Stimulated activated CD4-positive, alpha-beta T cell treated with anti-CD3 and anti-CD28 coated beads, Interleukin-1b, Interleukin-23, amount 100 ng/mL, for 1 hour (primary cell): ENCODE measurements at places on chromosomes 4 and X.

DNA sequence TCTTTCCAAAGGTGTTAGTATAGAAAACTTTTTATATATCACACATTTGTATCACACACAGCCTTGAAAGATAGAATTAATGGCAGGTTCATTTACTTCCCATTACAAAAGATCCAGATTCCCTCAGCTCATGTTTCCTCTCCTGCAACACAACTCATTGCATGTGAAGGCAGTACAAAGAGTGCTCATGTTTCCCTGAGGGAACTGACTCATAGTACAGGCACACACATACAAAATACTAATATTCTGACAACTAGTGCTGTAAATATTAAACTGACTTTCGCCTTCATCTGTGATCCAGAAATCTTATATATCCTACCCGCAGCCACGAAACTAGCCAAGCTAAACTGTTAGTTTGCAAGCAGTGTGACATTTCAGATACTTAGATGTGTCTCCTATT lies 819.8 kb upstream of the PCDH7 start:
- DNase-seq = no peak

DNA sequence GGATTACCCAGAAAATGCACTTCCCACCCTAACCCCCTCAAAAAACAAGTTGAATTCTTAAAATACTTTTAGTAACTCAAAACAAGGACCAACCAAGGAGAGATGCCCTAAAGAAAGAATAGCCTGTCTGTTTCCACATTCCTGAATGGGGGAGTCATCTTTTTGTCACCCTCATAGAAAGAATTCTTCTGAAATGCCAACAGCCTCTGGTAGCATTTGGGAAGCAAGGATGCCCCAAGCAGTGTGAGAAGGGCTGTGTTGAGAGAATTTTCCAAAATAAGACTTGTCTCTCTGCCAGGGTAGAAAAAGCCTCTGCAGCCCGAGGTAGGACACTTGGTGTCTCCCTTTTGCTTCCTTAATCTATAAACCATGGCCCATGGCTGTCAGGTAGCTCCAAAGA lies 173.1 kb upstream of the VCX3A start:
- no peak for DNase-seq

DNA sequence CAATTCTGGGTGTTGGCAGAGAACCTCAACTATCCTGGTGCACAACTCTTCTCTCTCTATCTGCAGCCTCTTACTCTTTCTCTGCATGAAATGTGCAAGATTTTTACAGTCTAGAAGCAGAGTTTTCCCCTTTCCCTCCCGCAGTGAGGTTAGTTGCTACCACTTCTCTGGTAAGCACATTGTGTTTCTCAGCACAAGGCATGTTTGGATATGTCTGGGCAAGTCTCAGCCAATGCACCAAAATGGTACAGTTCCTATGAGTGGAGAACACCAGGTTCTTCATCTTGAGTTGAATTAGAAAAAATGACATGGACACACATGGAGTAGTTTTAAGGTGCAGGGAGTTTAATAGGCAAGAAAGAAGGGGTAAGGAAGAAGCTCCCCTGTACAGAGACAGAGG lies 187.0 kb downstream of the CCNG2 start:
- DNase-seq = no peak

DNA sequence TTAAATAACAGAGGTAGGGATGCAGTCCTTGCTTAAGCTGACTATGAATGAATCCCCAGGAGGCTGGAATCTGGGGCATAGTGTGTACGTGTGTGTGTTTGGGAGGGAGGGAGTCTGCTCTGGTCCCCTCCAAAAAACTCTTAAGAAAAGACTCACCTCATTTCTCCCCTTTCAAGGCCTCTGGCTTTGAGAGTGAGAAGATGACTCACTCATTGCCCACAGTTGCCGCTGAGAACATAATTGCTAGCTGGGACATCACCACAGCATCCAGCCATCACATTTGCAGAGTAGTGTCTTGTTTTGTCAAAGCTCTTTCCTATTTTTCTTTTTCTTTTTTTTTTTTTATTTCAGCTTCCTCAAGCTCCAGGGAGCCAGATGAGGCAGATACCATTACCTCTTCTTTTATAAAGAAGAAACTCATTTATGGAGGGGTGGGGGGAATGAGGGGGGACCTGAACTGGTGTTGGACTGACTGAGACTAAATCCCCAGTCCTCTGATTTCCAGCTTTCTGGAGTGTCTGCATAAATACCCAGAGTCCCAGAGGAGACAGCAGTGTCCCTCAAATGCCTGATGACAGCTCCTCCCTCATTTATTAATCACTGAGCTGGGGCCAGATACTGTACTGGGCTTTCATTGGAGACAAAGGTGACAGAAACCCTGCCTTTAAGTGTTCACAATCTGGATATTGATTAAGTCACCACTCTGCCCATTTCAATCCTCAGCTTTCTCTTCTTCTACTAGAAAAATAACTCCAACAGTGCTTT lies 61.9 kb upstream of the LAS1L start:
- DNase-seq = no peak

- no peak for DNase-seq
Observed at GRCh38 chrX:997631-998137, 214.8 kb downstream of the CRLF2 start.

DNA sequence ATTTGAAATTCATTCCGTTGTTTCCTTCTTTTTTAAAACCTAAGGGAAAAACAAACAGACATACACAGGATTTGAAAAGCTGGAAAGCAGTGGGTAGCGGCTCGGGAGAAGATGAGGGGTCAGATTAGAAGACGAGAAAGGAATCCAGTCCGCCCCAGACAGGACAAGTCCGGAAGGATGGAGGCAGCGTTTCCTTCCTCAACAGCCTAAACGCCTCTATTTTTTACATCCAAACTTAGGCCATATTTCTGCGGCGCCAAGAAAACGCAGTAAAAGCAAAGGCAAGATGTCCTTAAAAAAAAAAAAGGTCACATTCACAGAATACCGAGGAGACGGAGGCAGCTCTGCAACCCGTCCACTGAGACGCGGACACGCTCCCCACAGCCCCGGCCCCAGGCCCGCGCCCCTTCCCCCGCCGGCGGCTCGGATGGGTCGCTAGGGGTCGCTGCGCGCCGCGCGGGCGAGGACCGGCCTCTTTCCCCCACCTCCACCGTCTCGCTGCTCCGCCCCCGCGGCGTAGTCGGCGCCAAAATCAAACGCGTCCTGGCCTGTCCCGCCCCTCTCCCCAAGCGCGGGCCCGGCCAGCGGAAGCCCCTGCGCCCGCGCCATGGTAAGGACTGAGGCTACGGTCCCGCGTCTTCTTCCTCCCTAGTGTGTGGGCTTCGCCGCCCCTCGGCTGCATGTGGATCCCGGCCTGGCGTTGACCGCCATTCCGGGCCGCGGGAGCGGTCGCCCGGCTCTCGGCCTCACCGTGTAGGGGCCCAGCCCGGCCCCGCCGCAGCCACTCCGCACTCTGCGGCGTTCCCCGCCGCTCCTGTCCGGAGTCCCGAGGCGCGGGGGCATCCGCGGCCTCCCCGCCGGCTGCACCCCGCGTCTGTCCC lies at the start of gene MND1:
MND1 (plus strand) TSS at position 558 of the 881 bp plus-strand sequence; CDS start at position 608, 50 bp downstream.
- DNase-seq = peak; percentile 69

- DNase-seq = no peak
Observed at GRCh38 chr4:118916691-118917289, 28.1 kb downstream of the SYNPO2 start.

DNA sequence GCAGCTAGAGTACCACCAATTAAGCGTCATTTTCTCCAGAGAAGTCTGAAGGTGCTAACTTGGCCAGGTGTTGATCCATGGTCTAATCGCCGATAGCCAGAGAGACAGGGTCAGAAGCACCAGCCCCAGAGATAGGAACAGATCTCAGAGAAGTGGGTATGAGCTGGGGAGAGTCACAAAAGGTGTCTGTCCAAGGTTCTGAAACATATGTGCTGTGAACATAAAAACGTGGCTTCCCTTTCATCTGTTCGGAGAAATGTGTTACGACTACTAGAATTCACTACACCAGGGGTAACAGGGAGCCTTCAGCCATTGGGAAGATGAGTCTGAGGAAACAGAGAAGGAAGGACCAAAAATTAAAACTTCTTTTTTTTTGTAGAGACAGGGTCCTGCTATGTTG lies 91.3 kb downstream of the FBXL5 start:
- no peak for DNase-seq

- no peak for DNase-seq
Observed at GRCh38 chr4:153541456-153542096, 75.4 kb downstream of the TMEM131L start.

DNA sequence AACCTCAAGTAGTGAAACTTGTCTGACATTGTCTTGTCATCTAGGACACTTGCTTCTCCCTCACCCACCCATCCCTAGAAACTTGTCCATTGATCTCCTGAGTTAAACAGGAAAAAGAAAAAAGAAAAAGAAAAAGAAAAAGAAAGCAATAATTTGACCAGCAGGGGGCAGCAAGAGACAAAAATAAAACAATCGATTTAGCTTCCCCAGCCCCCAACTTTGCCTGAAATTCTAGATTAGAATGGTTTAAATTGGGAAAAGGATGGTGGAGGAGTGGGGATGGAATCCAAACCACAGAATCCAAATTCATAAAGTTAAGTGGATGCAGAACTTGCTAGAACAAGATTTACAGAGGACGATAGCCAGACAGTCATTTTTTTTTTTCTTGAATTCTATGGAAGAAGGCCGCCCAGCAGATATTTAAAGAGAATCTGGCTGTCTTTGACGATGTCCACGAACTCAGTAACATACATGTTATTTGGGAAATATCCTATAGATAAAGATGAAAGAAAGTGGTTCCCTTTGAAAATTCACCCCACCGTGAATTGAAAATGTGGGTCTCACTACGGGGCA lies 282.9 kb downstream of the USP46 start:
- no peak for DNase-seq

- no peak for DNase-seq
Observed at GRCh38 chrX:130716346-130716745, 186.7 kb downstream of the ENOX2 start.

- DNase-seq = no peak
Observed at GRCh38 chrX:11375614-11376119, 82.5 kb downstream of the AMELX start.

- DNase-seq = no peak
Observed at GRCh38 chr4:7410446-7410845, 24.3 kb downstream of the PSAPL1 start.
